ENCODE measurements at places on chromosomes 3 and 15.

DNA sequence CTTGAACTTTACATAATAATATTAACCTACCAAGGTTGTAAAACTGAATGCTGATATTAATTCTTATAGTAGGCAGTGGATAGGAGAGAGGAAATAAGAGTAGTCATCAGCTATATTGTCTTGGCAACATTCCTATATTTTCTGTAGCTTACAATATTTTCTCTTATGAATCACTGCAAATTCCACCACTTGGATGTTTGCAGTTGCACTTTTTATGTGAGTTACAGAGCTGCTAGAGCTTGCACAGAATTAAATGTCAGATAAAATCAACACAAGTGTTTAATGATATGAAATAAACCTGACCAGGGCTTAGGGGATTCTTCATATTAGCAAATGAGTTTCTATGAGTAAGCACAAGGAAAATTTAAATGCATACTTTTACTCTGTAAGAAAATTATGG is 1710.1 kb downstream of the SI start:
- no peak for DNase-seq

DNA sequence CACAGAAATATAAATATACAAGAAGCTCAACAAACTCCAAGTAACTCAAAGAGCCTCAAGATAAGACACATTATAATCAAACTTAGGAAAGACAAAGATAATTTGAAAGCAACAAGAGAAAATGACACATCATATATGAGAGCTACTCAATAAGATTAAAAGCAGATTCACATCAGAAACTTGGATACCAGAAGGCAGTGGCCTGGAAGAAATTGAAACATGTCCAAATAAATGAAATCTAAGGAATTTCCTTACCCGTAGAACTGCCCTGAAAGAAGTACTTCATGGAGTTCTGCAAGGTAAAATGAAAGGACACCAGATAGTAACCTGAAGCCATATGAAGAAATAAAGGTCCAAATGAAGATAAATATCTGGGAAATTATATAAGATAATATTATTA is 113.9 kb downstream of the LSAMP start:
- no peak for DNase-seq

- no peak for DNase-seq
Measured at GRCh38 chr15:65873256-65873655, 4.0 kb downstream of the RAB11A start.

GRCh38 chr3:196207833-196208607 is 3.2 kb downstream of the ZDHHC19 start:
- DNase-seq, result no peak

DNA sequence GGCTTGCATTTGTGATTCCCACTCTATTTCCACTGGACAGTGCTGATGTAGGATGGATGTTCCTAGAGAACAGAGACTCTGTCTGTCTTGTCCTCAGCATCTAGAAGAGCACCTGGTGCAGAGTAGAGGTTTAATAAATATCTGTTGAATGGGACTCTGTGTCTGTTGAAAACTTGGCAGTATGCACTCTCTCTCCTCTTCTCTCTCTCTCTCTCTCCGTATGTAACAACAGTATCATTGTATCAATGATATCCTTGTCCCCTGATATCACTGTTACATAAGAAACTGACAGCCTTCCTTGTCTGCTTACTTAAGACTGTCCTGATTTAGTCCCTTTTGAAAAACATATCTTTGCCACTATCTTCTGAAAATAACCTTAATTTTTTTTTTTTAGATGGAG is 24.3 kb upstream of the MGLL start:
- DNase-seq, result no peak

Data from NCI-H1105 (cell line).